ENCODE measurements at places on chromosomes 12 and 14.

- no peak for DNase-seq
Measured at GRCh38 chr12:92041742-92042141, 103.9 kb downstream of the BTG1 start.

- DNase-seq = no peak
Measured at GRCh38 chr14:101361044-101361443, 200.3 kb upstream of the DIO3 start.

- DNase-seq = no peak
Measured at GRCh38 chr12:29970501-29970900, 186.8 kb upstream of the TMTC1 start.

DNA sequence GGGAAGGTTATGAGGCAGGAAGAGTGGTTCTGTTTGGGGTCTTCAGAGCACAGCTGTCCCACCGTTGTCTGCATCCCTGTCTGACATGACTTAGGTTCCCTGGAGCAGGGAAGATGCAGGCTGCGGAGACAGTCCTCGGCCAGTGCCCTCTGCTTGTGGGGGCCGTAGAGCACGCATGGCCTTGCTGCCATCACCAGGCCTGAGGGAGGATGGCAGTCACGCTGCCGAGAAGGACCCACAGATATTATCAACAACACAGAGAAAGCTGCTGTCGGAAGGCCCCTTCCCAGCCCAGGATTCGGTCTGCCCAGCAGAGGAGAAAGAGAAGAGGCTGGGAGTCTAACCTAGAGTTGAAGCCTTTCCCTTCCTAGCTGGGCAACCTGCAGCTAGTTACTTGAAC, 35.0 kb downstream of the ERH start:
- no peak for DNase-seq

GRCh38 chr12:53977596-53978445, 3.1 kb upstream of the HOTAIR start:
- no peak for DNase-seq

GRCh38 chr12:34345801-34346200, 323.5 kb downstream of the ALG10 start:
- no peak for DNase-seq

GRCh38 chr14:99971941-99972747, 93.1 kb upstream of the EVL start:
- DNase-seq = no peak

DNA sequence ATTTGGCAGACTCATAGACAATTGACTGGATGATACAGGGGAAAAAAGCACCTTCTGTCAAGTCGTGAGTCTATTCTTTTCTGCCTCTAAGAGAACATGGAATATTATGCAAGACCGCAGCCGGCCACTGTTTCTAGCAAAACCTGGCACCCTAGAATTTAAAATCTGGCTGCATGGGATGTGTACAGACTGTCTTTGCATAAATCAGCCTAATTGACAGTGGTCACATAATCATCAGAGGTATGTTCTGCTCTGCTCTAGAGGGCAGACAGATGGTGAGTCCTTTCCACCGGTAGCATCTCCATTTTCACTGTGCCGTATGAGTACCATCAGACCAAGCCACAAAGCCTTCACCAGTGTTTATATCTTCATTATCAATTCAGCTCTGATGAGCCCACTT, 80.6 kb downstream of the KCNK10 start:
- DNase-seq = no peak

- DNase-seq = no peak
Measured at GRCh38 chr14:29215853-29216252, 449.3 kb downstream of the FOXG1 start.

DNA sequence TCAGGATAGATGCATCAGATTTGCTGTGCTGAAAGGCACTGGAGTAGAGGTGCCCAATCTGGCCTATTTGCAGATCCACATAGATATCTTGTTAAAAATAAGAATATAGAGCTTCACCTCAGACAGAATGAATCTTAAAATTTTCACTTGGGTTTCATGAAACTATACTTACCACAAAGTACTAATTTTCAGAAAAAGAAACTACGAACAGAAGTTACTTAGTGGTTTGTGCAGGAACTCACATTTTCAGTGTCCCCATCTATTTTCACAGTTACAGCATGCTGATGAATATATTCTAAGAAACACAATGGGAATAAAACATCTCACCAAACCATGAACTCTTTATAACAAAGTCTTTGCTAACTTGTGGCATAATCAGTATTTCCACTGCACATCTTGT, 449.4 kb downstream of the RERGL start:
- DNase-seq = no peak

GRCh38 chr12:43318021-43318420, 234.0 kb downstream of the ADAMTS20 start:
- no peak for DNase-seq

DNA sequence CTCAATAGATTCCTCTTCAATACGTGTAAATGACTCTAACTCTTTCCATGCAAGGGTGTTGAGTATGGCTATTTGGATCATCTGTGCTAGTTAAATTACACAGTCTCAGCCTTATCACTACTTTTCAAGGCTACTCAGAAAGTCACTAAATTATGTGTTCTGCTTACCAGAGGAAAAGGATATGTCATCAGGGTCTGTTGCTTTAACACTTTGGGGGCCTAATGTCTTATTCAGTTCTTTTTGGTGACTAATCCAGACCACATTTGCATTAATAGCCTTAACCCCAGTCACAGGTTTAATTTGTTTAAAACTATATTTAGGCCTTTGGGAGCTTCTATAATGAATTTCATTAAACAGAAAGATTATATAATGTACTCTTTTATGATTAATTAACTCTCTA, 649.3 kb downstream of the RPS29 start:
- DNase-seq = no peak

DNA sequence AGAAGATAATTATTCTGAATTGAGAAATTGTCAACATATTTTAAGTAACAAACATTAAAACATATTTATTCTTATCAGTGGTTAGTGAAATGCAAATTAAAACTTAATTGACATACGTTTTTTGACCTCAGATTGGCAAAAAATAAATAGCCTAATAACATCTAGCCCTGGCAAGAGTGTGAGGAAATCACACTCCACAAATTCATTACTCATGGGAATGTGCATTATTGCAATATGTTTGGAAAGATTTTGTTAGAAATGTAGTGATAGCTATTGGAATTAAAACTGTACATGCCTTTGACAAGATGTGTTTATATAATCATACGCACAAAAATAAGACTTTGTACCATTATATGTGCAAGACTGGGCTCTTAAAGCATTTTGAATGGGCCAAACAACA, 168.6 kb downstream of the KITLG start:
- DNase-seq = no peak

DNA sequence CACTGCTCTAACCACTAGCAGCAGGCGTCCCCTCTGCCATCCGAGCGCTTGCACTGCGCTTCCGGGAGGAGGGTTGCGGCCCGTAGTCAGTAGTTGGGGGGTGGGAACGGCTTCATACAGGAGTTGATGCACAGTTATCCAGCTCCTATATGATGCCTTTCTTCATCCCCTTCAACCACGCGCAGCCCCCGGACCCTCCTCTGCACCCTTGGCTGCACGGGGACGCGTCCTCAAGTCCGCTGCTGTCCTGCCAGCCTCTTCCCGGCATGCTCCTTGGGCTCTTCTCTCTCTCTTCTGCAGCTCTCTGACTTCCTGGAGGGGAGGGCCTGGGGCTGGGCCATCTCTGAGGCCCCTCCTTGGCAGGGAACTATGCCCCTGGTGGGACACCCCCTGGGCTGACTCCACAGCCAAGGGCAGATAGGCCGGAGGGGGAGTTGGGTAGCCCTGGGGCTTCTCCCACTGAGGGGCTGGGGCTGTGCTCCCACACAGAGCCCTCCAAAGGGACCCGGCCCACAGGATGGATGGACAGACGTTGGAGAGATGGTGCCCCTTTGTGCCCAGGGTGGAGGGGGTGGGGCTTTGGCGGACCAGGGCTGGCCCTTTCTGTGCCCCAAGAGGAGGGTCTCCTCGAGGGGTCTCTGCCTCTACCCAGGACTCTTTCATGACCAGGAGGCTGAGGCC, 29.0 kb downstream of the RTL1 start:
- DNase-seq = no peak

DNA sequence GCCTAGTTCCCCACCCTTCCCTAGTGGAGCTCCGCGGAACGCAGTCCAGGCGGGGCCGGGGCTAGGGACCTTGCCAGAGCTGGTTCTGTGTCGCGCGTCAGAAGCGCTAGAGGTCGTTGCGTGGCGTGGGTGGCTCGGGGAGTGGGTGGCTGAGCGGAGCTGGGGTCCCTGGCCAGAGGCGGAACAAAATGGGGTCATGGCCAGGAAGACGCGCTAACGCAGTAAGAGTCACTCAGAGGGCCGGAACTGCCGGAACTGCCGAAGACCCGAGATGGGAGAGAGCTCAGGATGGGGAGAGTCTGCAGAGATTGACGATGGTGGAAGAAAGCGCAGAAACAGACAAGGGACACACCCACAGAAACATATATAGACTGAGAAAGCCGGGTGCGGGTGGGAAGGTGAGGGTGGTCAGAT, 4.8 kb downstream of the DGKA start:
- DNase-seq = no peak

DNA sequence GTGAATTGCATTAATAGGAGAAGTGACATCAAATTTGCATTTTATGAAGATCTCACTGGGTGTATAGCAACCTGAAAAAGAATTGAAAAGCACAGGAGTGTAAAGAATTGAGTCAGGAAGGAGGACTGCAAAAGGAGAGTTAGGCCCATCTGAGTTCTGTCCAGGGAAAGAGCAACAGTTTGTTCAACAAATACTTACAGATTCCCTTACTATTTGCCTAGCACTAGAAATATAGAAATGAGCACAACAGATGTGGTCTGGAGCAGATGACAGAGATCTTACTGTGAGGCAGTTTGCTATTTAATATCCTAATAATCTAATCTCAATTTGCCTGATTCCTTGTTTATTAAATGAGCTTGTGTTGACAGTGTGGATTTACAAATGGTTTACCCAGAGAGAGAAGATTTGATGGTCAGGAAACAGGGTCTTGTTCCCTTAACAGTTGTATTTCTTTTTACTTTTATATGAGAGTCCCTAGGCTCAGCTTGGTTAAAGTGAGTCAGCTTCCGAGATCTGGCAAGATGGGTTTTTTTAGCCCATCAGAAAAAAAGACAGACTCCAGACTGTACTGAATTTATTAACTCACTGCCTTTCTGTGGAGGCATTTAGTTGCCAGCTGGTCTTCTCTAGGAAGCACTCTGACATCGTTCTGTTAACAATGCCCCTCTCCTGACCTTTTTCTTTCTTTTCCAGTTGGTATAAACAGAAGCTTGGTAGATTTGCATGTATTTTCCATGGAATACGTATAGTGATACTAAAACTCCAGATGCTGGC, 229.7 kb downstream of the TTC6 start:
- no peak for DNase-seq

GRCh38 chr12:52073531-52074381, 4.0 kb downstream of the ATG101 start:
- no peak for DNase-seq

- peak; percentile 22 for DNase-seq
Measured at GRCh38 chr14:24710403-24711112, 76.6 kb upstream of the GZMB start.

- DNase-seq = no peak
Measured at GRCh38 chr12:26297396-26298070, 102.2 kb downstream of the SSPN start.

GRCh38 chr14:57875296-57875695, 9.4 kb upstream of the SLC35F4 start:
- no peak for DNase-seq

- DNase-seq = no peak
Measured at GRCh38 chr12:2198005-2198501, 145.3 kb downstream of the CACNA1C start.

GRCh38 chr14:75452324-75452723, 24.5 kb downstream of the JDP2 start:
- DNase-seq = no peak

GRCh38 chr12:106020736-106021135, 118.0 kb downstream of the NUAK1 start:
- DNase-seq = no peak

- no peak for DNase-seq
Measured at GRCh38 chr14:76486251-76486743, 110.4 kb downstream of the ESRRB start.

DNA sequence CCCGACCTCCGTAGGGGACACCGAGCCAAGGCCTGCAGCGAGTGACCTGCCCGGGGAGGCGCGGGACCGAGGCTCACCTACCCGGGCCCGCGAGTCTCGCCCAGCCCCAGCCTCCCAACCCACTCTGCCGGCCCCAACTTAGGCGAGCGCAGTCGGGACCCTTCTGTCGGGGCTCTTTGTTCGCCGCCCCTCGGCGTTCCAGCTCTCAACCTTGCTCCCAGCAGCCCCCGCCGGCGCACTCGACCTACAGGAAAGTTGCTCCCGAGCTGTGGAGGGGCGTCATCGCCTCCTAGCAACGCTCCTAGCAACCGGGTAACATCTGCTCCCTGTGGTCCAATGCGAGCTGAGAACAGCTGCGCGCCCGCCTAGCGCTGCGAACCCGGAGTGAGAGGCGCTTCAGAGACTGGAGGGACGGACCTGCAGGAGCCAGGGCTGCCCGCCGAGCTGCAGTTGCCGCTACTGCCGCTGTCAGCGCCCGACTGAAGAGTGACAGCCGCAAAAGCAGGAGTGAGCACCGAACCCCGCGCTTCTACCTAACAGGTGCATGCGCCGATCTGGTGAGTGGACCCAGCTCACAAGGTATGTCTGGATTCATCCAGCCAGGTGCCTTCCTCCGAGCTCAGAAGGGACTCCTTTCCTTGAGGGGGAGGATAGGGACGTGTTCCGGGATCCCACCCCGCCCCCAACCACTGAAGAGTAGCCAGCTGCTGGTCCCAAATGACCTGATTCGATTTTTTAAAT, 355.0 kb downstream of the SNAPC1 start:
- peak; percentile 27 for DNase-seq

DNA sequence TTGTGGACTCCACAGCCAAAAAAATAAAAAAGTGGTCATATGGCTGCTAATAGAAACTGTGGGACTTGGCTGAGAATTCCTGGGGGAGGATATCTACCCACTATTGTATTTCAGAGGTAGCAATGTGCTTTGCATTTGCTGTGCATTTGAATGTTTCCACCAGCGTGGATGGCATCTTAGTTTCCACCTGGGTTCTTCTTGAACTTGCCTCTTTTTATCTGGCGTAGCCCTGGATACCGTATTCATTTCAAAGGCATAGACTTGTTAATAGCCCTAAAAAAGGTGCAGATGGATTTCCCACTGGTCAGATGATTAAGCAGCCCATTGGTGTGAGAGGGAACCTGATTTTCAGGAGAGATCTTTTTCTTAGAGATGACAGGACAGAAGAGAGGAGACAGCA, 1.9 kb upstream of the MYF5 start:
- no peak for DNase-seq

GRCh38 chr12:93177208-93178153, 200.2 kb upstream of the NUDT4 start:
- no peak for DNase-seq

DNA sequence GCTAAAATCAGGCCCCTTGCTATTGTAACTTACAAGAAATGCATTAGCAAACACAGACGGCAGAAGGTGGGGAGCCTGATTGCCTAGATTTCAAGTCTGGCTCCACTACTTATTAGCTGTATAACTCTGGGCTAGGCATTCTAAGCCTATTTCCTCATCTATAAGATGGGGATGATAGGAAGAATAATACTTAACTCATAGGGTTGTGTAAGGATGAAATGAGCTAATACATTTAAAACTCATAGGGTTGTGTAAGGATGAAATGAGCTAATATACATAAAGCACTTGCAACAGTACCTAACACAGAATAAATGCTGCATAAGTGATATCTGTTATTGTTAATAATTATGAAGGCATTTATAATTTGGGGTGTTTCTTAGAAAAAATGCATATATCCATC, 60.1 kb upstream of the DIO2 start:
- DNase-seq = no peak
